Caki2 (cell line): ENCODE measurements at places on chromosomes 12 and 14.

GRCh38 chr14:74267588-74267987 is 28.3 kb downstream of the VSX2 start:
- DNase-seq, result no peak

GRCh38 chr14:54804538-54805041 is 98.0 kb downstream of the GCH1 start:
- no peak for DNase-seq

DNA sequence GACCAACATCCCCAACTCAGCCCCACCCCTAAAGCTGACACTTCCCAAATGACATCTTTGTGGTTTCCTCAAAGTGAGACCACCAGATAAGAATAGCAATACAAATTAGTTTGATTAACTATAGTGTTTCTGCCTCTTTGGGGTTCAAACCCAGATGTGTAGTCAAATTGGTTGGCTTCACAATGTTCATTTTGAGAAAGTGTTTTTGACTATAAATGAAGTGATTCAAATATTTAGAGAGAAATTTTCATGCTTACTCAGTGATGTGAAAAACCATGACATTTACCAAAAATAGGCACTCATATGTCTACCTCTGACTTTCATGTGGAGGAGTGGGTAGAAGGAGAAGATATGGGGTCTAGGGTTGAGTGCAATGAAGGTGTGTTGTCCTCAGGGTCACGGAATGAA is 218.4 kb downstream of the BCAT1 start:
- no peak for DNase-seq

DNA sequence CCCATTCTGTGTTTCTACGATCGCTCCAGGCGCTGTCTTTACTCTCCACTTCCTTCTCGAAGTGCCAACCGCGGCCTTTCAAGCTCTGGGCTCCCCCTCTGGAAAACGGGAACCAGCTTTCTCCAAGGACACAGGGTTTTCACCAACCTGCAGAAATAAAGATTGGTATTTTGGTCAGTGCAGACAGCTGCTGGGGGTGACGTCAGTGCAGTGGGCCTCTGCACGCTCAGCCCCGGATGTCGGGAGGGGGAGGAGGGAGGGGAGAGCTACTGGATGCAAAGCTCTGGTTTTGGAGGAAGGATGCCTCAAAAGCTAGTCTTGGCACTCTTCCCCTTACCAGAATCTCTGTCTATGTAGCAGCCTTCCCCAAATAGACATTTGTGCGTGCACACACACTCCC is 19.9 kb downstream of the HRK start:
- DNase-seq, result no peak

GRCh38 chr12:76641961-76642360 is 82.4 kb upstream of the OSBPL8 start:
- no peak for DNase-seq

GRCh38 chr12:51749206-51749985 is 99.1 kb downstream of the FIGNL2 start:
- DNase-seq, result no peak

- no peak for DNase-seq
Measured at GRCh38 chr14:50926851-50927386, 17.4 kb downstream of the PYGL start.

DNA sequence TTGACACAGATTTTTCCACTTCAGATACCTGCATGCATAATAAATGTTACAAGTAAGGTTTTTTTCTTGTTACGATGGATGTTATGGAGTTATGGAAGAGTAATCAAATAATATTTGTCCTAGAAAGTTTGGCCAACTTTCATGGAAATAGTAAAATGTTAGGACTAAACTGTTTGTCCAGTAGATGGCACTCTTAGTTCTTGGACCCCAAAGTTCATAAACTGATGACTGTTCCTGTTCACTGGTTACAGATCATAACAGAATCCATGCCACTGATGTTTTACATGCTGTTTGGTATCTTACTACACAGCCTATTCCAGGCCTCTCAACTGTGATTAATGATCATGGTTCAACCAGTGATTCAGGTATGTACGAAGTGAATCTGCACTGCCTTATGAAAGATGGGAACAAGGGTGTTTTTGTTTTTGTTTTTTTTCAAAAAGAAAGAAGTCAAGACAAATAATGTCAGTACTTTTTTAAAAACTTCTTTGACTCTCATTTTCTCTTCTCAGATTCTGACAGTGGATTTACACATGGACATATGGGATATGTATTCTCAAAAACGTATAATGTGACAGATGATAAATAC is 48.8 kb upstream of the SLCO1C1 start:
- DNase-seq, result peak; percentile 16

- DNase-seq, result no peak
Measured at GRCh38 chr14:104954746-104955395, 23.3 kb downstream of the AHNAK2 start.

DNA sequence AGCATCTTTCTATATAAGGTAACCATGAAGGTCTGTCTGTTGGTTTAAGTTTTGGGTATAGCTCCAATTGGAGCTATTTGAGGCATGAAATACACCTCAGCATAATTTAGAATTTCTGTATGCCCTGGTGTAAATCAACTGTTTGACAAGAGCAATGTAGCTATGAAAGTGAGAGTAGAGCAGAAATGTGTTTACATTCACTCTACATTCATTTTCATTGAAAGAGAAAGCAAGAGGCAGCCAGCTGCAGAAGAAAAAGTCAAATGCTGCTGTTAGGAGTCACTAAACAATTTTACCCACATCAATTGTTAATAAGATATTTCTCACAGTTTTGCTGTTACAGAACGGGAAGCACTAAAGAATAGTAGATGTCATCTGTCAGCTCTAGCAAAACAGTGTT is 252.5 kb downstream of the SLC6A15 start:
- no peak for DNase-seq

DNA sequence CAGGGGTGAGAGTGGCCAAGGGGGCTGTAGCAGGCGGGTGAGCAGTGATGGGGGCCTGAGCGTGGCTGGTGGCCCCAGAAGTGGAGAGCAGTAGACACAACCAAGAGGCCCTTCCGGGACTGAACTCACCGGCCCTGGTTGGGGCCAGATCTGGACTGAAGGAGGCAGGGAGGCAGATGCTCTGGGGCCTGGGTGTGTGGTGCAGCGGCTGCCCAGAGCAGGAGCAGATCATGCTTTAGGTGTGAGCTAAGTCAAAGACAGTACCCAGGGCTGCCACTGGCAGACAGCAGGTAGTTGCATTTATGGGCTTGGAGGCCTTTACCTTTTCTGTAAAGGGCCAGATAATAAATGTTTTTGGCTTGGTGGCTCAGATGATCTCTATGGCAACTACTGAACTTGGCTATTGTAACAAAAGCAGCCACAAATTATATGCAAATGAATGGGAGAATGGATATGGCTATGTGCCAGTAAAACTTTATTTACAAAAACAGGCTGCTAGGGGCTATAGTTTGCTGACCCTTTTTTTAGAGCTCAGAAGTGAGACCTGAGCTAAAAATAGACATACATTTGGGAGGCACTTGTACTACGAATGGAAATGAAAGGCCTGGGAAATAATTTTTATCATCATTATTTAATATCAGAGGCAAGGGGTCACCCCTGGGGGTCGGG is 25.6 kb downstream of the SETD1B start:
- no peak for DNase-seq

DNA sequence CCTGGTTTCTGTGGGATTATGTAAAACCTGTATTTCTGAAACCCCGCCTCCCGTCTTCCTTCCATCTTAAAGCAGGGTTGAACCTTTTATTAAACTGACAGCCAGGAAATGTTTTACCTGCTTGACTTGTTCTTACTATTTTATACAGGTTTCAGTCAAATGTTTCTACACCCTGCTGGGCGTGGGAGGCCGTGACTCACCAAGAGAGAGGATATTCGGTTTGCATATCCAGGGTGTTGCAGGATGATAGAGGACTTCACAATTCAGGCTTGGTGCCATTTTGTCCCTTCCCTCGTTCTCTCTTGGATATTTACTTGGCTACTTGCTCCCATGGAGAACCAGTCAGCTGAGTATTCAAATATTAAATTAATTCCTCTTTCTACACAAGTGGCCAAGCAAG is 69.7 kb downstream of the ARF6 start:
- DNase-seq, result no peak

- DNase-seq, result peak; percentile 72
Measured at GRCh38 chr14:25111061-25111601, 61.2 kb upstream of the STXBP6 start.

- DNase-seq, result peak; percentile 84
Measured at GRCh38 chr14:24965934-24966578, 83.9 kb downstream of the STXBP6 start.

DNA sequence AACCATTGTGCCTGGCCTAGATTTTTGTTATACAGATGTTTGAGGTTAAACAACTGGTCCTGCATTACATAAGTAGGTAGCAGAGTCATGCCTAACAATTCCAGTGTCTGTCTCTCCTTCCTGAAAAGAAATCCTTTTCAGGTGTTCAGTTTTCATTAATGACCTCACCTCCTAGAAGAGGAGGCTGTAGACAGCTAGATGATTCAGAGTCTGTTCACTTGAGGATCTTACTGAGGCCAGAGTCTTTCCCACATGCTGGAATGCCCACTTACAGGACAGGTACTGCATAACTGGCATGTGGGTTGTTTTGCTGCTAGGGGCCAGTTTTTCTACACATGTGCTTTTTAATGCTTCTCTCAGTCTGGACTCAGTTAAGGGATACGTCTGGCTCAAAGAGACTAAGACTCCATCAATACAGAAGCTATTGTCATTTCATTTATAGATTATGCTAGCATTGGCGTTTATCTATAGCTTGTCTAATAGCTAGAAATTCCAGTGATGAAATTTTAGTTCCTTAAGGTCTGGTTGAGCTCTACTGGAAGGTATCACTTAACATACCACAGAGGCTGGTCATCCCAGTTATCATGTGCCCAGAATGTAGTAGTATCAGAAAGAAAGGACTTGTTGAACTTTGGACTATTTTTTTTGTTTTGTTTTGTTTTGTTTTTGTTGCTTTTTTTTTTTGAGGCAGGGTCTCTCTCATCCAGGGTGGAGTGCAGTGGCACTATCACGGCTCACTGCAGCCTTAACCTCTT is 206.4 kb downstream of the ERC1 start:
- no peak for DNase-seq

- no peak for DNase-seq
Measured at GRCh38 chr12:3951380-3952135, 78.4 kb upstream of the PARP11 start.

GRCh38 chr14:34605461-34605860 is 24.5 kb downstream of the SNX6 start:
- DNase-seq, result no peak

- no peak for DNase-seq
Measured at GRCh38 chr12:117885211-117885610, 83.6 kb downstream of the KSR2 start.

GRCh38 chr14:34300882-34301734 is 160.9 kb downstream of the SPTSSA start:
- peak; percentile 33 for DNase-seq

- DNase-seq, result no peak
Measured at GRCh38 chr12:106855221-106855758, 80.8 kb downstream of the RIC8B start.

DNA sequence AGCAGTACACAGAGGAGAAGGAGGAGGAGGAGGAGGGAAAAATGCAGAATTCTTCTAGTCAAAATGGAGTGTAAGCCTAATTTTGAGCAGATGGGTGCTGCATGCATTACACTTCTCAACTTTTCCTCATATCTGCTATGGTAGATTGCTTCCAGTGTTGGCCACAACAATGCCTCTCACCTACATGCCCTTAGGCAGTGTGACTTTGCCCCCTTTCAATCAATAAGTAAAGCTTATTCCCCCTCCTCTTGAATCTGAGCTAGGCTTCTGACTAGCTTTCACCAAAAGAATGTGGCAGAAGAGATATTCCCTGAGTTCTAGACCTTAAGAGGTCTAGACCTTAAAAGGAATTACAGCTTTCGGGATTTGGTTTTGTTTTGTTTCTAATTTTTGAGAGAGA is 3.2 kb upstream of the METTL3 start:
- no peak for DNase-seq
